ENCODE measurements at places on chromosomes 7 and 10.
A peak's percentile ranks its signal among the peaks of the same experiment; 100 is the strongest.

DNA sequence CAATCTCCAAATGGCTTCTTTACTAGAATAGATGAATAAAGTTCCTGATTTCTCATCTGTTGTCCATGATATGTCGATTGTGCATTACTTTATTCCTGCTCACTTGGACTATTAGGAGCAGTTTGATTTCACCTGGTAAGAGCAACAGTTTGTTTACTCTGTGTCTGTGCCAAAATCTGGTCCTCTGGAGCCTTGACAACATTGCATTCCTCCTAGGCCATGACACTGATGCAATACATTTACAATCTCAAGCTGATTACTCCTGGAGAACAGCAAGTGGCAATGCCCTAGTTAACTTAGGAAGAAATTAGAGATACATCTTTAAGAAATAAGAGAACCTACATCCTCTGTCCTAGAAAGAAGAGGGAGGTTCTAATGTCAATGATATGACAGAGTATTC, 71.8 kb downstream of the SGCE start:
- peak; percentile 42 for DNase-seq

DNA sequence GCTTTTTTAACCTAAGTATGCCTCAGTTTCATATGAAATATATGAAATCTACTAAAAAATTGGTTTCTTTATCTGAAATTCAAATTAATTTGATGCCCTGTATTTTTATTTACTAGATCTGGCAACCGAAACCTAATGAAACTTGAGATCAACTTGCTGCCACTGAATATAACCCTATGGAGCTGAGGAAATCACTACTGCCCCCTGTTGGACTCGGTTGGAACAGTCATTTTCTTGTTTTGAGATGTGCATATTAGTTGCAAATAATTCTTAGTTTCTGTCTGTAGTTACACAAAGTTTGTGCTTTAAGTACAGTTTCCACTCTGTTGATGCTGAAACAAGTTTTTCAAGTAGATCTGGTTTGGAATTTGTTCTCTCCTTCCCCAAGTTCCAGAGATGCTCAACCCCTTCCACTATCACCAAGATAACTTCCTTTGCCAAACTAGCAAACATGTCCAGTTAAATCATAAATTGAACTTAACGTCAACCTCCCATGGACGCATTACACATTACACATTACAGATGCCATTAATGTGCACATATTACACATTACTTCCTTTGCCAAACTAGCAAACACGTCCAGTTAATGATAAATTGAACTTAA, 22.2 kb upstream of the EXOC4 start:
- DNase-seq: peak; percentile 49

DNA sequence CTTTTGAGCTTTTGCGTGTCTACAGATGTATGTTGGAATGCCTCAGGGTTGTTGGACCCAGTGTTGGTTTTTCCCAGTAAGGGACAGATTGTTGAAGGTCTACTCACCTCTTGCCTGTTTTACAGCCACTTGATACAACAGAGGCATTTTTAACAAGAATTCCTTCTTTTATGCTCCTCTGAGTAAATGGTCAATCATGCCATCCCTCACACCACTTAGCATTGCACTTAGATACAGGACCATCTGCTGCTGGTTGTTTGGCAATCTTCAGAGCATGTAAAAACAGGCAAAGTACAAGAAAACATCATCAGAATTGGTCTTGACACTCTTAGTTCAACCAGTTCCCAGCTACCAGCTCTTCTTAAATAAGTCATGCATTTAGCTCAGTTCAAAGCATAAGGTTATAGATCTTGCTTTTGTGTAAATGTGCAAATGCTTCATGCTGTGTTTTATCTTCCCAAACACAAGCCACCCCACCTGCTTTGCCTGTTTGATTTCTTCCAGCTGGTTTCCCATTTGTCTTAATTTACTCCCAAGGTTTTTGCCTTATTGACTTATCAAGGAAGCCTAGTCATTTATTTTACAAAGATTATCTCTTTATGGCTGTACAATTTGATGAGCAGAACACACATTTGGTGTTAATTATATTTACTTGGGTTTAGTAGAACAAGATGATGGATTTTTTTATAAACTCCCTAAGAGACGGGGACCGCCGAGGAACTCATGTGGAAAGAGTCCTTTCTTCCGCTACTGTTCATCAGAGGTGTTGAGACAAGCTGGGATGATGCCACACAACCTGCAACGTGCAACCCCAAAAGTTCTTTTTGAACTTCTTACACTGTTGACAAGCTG, 136.6 kb downstream of the AHR start:
- no peak for DNase-seq

GRCh38 chr7:24555719-24556118, 17.5 kb upstream of the PALS2 start:
- DNase-seq: no peak

DNA sequence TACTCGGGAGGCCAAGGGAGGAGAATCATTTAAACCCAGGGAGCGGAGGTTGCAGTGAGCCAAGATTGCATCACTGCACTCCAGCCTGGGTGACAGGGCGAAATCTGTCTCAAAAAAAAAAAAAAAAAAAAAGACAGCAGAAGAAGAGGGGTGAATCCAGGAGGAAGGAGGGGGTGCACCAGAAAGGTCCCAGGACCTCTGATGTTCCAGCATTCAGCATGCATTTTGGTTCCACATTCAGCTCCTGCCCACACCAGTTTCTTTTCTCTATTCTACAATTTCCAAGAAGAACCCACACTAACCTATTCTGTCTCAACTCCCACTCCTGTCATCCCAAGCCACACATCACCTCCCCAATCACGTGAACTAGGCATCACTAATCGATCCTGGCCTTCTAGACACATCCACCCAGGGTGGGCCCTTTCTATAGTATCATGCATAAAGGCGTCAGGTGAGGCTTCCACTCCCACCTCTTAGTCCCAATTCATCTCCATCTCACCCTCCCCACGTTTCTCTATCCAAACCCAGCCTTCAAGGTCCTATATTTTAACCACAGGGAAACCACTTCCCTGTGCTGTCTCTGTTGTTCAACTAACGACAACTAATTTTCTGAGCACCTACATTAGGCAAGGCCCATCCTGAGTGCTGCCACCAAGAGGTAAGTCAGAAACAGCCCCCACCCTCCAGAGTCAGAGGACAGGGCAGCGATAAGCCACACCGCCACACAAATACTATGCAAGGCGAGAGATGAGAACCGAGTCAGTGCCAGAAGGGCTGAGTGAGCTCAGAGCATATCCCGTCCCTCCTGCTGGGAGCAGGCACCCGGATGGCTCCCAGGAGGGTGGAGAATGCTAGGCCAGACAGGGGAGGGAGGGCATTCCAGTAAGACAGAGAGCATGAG, 2.2 kb downstream of the ANXA11 start:
- peak; percentile 96 for DNase-seq

DNA sequence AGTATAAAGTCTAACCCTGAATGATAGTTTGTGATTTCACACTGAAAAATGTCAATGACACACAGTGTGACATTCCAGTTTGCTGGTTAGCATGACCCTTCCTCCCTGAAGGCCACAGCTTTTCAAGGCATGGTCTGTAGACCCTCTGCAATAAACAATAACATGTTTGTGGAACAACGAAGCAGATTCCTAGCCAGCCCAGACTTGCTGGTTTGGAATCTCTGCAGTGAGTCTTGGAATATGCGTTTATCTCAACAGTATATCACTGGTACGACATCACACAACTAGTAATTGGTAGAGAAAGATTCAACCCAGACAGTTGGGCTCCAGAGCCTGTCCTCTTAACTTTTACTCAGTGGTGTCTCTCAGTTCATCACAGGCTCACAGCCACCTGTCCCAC, 23.7 kb upstream of the DUSP5 start:
- DNase-seq: no peak

DNA sequence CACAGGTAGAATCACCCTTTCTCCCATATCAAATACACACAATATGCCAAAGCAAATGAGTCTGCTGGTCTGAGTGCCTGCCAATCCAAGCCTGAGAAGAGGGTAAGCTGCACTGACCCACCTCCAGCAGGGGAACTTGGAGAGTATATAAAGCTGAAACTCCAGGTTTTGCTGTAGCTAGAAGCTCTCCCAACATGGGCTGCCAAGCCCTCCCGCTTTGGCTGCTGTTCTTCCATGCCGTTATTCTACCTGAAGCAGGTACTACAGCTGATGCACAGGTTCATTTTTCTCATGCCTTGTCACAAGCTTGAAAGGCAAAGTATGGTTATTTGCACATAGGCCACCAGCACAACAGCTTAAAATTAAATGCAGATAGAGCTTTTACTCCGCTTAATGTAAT, 21.5 kb upstream of the C10orf120 start:
- no peak for DNase-seq

GRCh38 chr7:27158436-27159265, 2.2 kb upstream of the HOXA7 start:
- DNase-seq: no peak

DNA sequence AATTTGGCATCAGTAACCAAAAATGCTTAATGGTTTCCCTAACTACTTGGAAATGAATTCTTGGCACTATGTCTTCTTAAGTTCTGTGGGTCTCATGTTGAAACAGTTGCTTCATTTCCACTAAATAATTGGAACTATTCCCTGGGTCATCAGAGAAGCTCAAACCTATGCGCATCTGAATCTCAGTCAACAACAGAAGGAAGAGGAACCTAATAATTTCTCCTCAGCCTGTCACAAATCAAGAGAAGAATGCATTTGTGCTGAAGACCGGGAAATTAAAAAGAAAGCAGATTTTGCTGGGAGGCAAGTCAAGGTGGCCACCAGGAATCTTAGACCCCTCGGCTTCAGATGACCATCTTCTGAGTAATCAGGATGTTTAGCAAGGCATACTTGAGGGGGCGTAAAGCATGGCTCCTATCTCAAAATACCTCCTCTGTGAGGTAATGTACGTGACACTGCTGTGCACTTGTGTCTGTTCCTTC, 41.4 kb downstream of the TOMM7 start:
- peak; percentile 62 for DNase-seq

- peak; percentile 36 for DNase-seq
Observed at GRCh38 chr7:28774261-28774988, 183.7 kb downstream of the TRIL start.

GRCh38 chr7:70098133-70098561, 499.9 kb downstream of the AUTS2 start:
- DNase-seq: no peak

- no peak for DNase-seq
Observed at GRCh38 chr7:38244516-38244915, 28.9 kb downstream of the TARP start.

DNA sequence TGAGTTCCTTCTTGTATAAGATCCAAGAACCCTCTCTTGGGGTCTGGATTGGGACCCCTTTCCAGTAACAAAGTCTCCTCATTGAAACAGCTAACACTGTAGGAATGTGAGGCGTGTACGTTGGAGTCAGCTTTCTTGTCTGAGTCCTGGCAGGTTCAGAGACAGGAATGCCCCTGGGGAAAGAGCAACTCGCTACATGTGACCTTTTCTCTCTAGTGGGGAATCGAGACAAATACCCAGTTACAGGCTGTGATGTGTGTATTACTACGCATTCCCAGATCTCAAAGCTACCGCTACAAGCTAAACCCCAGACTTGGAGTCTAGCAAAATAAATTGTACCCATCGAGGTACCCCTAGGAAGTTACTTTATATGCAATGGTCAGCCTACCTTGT, 85.6 kb upstream of the FRMD4A start:
- DNase-seq: peak; percentile 23

DNA sequence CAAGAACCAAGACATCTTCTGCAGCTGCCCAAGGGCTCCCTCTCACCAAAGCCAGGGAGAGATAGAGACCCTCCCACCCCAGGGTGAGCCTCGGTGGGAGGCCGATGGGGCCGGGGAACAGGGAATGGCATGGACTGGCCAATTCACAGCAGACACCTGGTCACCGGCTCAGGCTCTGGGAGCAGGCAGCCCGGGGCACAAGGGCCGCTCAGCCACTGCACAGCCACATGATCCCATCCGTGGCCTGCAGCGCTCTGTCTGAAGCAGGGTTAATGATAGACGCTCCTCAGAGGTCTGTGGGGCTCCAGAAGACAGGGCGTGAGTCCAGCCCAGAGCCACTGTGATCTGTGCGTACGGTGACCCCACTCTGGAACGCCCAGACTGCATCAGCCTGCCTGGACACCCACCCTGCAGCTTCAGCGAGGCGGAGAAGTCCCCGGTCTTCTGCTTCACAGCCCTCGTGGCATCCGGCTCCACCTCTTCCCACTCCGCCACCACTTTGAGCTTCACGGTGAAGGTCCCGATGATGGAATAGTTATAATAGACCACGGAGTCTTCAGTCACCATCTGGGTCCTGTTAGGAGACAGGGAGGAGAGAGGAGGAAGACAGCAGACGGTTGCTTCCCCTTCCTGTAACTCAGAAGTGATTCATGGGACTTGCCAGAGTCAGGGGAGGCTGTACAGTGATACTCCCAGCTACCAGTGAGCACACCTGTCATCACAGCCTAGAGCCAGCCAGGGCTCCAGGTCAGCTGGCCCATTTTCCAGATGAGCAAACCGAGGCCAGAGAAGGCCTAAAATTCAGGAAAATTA, 14.0 kb downstream of the TMEM130 start:
- no peak for DNase-seq

DNA sequence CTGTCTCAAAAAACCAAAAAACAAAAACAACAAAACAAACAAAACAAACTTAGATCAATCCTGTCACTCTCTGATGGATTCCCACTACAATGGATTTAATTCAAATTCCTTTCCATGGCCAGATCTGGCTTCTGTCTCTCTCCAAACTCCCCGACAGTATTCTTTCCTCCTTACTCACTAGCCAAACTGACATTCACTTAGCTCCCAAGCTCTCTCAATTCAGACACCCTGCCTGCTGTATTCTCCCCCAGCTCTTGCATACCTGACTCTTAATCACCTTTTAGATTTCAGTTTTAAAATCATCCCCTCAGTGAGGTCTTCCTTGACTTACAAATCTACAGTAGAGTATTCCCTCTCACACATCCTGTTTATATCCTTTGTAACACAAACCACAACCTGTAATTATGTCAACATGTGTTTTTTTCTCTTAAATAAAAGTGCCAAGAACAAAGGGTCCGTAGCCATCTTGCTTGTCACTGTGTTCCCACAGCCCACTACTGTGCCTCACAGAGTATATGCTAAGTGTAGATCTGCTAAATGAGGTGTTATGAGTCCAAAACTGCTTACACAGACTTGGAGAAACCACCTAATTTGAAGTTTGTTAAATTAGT, 14.4 kb downstream of the HERPUD2 start:
- no peak for DNase-seq

- peak; percentile 93 for DNase-seq
Observed at GRCh38 chr10:116891208-116891607, 41.9 kb downstream of the ENO4 start.

GRCh38 chr7:81053623-81054022, 134.8 kb upstream of the SEMA3C start:
- DNase-seq: peak; percentile 42

DNA sequence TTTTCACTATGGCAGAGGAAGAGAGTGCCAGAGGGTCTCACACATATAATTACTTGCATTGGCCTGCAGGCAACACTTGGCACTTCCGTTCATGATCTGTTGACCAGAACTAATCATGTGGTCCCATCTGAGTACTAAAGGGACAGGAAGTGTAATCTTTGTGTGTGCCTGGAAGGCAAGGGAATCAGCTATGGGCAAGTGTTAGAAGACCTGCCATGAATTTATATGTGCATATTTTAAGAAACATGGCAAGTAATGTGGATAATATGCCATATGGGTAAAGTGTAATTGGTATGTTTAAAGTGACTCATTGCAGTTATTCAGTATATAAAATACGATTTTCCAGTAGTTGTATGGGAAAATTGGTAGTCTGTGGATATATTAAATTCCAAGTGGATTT, 46.1 kb downstream of the CCSER2 start:
- no peak for DNase-seq

GRCh38 chr10:54259104-54259503, 541.9 kb downstream of the PCDH15 start:
- no peak for DNase-seq
